ENCODE measurements at places on chromosomes 5 and 9.

DNA sequence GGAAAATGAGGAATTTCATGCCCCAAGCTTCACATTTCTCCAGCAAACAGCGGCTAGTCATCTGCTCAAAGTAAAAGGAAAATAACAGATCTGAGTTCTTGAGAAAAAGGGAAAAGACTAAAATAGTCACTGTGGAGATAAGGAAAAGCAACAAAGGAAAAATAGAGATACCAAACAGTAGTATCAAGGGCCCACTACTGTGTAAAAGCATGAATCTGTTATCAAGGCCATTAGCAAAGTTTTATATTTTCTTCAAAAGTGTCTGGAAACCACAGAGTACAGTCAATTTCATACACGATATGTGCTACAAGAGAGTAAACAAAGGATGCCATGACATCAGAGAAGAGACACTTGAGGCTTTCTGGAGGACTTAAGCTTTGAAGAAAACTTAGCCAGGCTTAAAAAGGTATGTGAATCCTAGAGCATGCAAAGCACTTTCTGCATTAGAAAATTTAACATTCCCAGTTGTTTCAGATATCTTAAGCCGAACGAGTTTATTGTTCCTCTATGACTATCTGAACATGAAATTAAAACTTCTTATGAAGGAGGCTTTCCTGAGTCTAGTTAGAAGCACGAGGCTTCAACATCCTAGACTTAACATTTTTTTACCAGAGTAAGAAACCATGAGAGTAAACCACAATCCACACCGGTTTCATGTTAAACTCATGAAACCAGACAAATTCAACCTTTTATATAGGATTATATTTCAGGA lies 1.2 kb downstream of the TTC33 start:
- DNase-seq: no peak

DNA sequence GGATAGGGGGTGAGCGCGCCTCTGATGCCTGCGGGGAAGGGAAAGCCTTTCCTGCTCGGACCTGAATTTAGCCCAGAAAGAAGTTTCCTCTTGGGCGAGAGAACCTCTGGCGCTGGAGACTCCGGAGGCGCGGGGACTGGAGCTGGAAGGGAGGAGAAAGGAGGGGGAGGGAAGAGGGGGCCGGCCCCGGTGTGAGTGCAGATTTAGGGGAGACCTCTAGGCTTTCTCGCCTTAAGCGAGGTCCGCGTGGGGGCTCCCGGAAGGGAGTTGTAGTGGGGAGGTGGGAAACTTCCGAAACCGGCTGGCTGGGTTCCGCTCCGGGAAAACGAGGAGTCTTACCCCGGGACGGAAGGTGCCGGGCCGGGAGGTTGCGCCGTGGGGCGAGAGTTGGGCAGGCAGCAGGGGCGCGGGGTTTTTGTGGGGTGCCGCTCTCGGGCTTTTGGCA lies 1.3 kb downstream of the PCSK5 start:
- DNase-seq: no peak

- no peak for DNase-seq
Observed at GRCh38 chr5:45399041-45399440, 297.1 kb downstream of the HCN1 start.

DNA sequence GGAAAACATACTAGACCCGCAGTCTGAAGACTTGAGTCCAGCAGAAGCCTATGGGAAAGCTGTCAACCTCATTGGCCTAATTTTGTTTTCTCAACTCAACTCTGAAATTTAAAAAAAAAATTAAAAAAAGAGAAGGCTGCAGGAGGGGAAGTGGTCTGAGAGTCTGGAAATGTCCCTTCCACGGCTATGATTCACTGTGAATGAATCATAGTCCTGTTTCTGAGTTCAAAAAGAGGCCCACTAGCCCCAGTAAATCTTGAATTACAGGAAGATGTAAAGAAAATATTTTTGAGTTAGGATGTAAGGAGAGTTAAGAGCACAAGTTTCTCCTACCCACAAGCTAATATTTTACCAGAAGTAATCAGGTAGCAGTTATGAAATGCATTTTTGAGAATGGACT lies 565.5 kb upstream of the DMAC1 start:
- no peak for DNase-seq

- no peak for DNase-seq
Observed at GRCh38 chr5:34740389-34740806, 84.3 kb downstream of the RAI14 start.

- DNase-seq: no peak
Observed at GRCh38 chr5:178131446-178131996, 707 bp downstream of the RMND5B start.

DNA sequence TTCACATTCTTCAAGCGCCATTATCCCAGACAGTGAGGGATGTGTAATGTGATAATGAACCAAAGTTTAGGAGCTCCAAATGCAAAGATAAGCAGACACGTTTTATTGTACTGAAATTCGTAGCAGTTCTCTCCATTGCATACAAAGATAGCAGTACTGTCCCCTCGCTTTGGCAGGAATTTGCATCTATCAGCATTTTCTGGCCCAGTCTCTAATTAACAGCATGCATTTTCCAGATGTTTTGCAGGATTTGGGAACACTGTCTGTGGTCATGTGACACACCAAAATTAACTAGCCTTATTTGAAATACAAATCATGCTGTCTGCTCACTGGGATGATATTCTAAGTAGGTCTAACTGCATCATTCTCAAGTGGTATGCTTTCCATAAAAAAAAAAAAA lies 235.9 kb upstream of the TRPM3 start:
- no peak for DNase-seq

- DNase-seq: no peak
Observed at GRCh38 chr5:51382521-51383130, 622 bp upstream of the ISL1 start.

DNA sequence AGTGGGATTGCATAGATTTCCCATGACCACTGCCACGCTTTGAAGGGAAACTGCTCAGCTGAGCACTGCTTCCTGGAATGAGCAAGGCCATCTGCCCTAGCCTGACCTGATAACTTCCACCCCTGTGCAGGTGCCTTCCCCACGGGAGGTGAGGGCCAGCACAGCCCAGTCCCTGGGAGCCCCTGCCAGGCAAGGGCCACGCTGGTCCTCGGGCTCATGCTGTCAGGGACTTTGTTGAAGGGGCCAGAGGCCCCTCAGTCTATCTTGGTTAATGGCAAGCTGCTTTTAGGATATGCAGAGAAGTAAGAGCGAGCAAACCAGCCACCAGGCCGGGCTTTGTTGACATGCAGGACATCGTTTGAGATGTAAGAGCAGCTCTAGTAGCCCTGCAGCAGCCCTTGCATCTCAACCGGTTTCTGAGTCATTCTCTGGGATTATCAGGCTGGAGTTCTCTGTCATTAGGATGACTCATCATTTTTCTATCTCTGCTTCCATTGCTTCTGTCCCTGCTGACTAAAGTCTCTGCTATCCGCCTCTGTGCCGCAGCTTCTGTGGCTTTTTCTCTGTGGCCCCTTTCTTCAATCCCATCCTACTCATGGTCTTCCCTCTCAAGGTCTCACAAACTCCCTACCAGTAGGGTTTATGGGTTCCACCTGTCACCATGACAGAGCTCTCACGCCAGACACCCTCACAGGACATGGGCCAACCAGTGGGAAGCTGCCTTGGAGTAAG lies 30.6 kb upstream of the IQGAP2 start:
- no peak for DNase-seq

- no peak for DNase-seq
Observed at GRCh38 chr9:115442054-115442453, 324.1 kb upstream of the TNC start.

GRCh38 chr5:175438234-175438857 lies 5.6 kb downstream of the DRD1 start:
- no peak for DNase-seq

GRCh38 chr5:145295236-145295835 lies 539.8 kb downstream of the PRELID2 start:
- no peak for DNase-seq

DNA sequence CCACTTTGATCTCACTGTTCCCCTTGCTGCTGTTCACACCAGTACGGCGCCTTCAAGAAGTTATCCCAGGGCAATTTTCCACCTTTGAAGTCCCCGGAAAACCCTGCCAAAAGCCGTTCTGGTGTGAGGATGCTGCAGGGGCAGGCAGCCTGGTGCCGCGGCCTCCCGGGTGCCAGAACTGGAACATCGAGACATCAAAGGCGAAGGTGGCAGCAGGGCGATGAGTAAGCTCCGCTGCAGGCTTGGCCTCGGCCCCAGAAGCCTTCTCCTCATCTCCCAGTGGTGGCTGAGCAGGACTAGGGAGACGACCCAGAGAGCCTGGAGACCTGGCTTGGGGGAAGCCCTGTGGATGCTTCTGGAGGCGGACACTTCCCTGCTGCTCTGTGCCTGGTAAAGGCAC lies 115.3 kb upstream of the MSX2 start:
- no peak for DNase-seq

DNA sequence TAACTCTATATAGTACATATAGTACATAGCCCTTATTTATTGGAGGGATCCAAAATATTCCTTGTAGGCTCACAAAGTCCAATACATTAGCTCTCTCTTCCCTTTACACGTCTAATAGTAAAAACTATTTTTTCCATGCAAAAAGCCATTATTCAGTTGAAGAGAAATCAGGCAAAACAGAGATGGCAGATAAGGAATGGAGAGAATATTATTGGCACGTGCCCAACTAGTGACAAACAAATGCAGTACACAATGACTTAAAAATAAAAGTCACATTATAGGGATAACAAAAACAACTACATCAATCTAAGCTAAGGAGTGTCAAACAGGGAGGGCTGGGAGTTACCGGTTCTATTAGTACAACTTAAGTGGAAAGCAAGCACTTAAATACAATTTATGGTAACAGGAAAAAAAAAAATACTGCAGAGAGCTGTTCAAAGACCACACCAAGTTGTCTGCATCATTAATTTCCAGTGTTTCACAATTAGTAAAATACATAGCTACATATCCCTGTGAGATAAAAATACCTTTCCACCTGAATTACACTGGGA lies 4.1 kb upstream of the SCAI start:
- no peak for DNase-seq

- no peak for DNase-seq
Observed at GRCh38 chr5:94992325-94992724, 292.6 kb downstream of the MCTP1 start.

DNA sequence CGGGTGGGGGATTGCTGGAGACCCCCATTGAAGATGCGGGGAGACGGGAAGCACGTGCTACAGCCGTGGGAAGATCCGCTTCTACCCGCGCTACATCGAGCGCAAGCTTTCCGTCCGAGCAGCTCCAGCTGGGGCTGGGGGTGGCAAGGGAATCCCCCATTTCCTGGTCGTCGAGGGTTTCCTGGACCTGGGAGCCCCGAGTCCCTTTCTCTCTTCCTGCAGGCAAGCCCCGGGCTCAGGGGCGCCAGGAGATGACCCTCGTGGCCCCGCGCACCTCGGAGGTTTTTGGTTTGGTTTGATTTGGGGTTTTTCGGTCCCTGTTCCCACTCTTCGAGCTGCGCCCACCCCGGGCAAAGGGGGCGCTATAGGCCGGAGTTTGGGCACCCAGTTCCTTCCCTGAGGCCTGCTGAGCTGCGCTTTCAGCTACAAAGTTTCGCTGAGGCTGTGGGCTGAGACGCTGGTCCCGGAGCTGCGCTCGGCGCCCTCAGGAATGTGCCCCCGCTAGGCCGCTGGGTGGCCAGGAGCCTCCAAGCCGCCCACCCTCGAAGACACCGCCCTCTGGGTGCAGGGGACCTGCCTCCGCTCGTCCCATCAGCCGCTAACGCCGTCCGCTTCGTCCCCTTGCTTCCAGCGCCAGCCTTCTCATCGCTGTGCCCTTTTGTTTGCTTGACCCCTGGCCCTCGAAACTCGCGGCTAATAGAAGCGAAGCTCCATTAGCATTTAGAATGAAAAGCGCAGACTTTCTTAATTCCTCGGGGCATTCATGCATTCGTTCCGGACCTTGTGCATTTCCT lies 2.9 kb downstream of the NR4A3 start:
- no peak for DNase-seq

DNA sequence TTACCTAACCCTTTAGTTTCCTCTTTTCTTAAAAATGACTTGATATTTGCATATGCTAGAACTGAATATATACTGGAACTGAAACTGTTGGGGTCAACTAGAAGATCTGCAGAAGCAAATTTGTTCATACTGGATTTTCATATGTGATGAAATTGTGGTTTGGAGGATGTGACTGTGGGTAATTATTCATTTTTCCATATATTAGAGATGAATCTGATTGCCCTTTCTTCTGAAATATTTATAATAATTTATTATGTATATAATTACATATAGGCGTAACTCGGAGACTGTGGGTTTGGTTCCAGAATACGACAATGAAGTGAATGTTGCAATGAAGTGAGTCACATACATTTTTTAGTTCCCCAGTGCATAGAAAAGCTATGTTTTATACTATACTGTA lies 149.1 kb downstream of the ATP10B start:
- DNase-seq: no peak

DNA sequence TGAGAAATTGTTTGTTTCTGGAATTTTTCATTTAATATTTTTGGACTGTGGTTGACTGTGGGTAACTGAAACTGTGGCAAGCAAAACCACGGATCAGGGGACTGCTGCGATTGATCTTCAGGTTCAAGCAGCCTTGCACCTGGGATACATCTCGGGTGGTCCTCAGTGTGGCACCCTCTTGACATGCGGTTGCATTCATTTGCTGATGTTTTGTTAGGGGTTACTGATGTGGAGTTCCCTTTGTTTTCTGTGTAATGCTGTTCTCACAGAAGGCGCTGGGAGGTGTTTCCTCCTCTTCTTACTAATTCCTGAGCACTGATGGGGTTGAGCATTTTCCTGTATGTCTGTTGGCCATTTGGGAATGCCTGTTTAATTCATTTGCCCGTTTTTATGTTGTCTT lies 60.4 kb downstream of the EHMT1 start:
- no peak for DNase-seq

DNA sequence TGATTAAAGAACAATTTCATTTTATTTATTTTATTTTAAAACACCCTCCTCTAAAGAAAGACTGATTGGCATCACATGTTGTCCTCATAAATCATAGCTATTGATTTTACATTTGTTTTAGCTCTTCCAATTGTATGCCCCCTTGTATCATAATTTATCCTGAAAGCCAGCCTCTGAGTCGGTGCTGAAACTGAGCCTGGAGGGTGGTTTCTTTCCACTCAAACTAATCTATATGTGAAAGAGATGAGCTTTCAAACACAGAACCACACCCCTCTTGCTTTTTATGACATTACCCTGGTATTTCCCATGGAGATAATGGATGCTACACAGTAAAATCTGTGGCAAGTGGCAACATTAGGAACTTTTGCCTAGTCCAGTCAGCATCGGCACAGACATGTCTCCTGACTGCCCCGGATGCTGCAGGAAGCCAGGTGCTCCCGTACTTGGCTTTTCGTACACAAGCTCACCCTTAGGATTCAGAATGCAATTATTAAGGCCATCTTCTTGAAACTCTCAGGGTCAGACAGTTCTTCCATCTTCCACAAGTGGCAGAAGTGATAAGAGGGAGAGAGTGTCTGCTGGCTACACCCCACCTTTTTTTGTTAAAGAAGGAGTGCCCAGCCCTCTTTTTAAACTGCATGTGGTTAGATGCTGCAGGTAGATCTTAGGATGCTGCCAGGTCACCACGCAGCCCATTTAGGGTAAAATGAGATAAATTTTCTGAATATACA lies 91.1 kb downstream of the SNCAIP start:
- no peak for DNase-seq

- DNase-seq: no peak
Observed at GRCh38 chr9:95181226-95181818, 136.2 kb downstream of the FANCC start.

All from NCI-H187 treated with DMSO at 0.1 percent for 48 hours (cell line).